ENCODE measurements at places on chromosomes 12 and 14.

DNA sequence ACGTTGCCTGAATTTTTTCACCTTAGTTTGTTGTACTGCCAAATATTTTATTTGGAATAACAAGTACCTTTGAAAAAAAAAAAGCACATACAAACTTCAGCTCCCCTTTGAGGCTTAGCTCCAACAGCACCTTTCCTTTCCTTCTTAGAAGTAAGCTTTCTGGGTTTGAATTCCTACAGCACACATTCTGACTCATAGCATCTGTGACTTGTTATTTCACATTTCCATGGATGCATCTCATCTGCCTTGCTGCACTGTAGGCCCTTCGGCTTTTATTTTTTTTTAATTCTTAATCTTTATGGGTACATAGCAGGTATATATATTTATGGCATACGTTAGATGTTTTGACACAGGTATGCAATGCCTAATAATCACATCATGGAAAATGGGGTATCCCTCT lies 7.2 kb downstream of the LGALS3 start:
- DNase-seq: no peak

GRCh38 chr12:101609198-101609597 lies 14.4 kb downstream of the MYBPC1 start:
- DNase-seq: no peak

- DNase-seq: no peak
Measured at GRCh38 chr12:45208604-45209487, 7.0 kb upstream of the ANO6 start.

DNA sequence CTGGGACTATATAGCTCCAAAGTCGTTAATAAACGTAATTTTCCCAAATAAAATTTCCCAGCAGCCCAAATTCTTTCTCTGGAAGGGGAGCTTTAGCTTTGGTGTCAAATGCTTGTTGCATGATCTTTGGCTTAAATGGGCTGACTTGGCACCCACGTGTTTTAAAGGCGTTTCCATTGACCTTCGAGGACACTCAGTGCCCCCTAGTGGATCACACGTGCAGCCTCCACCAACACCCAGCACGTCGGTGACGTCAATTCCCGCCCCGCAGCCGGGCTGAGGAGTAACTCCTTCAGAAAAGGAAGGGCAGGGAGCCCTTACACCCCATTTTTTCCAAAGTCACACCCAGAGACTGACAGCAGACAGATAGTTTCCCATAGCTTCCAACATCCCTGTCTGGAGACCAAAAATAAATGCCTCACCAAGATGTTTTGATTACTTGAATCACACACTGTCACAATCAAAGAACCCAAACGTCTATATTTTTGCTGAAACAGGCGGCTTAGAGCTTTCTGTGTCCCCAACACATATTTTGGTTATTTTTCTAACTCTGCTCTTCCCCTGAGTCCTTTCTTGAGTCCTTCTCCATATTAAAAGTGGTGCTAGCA lies 707.9 kb downstream of the AACS start:
- DNase-seq: peak; percentile 43

GRCh38 chr12:93982771-93983315 lies 165.5 kb upstream of the PLXNC1 start:
- DNase-seq: peak; percentile 28

GRCh38 chr14:75861161-75861621 lies 120.6 kb downstream of the TGFB3 start:
- no peak for DNase-seq

DNA sequence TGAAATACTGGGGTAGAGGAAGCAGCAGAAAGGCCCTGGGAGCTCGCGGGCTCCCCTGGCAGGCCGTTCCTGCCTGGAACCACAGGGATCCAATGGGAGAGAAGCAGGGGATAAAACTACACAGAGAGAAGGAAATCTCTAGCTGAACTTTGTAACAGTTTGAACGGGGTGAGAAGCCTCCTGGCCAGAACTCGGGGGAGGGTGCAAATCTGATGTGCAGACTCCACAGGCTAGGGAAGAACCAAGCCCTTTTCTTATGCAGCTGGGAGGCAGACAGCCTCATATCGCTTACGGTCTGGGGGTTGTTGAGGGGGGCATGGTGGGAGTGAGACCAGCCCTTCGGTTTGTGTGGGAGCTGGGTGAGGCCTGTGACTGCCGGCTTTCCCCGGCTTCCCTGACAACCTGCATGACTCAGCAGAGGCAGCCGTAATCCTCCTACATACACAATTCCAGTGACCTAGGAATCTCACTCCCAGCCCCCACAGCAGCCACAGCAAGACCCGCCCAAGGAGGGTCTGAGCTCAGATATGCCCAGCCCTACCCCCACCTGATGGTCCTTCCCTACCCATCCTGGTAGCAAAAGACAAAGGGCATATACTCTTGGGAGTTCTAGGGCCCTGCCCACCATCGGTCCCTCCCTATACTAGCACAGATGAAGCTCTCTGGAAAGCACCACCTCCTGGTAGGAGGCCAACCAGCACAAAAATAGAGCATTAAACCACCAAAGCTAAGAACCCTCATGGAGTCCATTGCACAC lies 143.0 kb downstream of the TMTC1 start:
- no peak for DNase-seq

DNA sequence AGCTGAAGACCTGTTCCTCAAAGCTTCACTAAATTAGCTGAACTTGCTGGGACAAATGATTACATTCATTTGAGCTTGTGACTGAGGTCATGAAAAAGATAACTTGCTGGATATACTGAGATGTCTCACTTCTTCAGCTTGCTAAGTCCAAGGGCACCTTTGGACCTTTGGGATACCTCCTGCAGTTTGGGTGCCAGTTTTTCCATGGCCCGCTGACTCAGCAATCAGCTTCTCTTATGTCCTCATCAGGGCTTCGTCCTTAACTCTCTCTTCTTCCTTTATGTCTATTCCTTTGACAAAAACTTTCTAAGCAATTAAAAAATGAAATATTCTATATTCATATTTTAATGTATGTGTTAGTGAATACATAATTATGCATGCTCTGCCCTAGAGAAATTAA lies 45.6 kb downstream of the OVCH1 start:
- DNase-seq: no peak

DNA sequence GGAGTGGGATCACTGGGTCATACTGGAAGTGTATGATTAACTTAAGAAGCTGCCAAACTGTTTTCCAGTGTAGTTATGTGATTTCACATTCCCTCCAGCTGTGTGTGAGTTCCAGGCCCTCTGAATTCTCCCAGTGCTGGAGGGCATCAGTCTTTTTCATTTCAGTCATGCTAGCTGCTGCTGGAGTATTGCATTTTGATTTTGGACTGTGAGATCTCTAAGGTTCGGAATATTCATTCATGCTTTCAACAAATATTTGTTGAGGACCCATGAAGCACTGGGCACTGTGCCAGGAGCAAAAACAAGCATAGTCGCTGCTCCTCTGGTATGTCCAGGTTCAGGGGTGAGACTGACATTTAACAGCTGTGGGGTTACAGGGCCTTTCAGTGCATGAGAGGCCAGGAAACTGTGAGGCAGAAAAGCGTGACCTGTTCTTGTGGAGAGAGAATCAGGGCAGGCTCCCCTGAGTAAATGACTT lies 133.2 kb downstream of the SCARB1 start:
- no peak for DNase-seq

- DNase-seq: no peak
Measured at GRCh38 chr14:74394549-74394948, 31.5 kb downstream of the SYNDIG1L start.

DNA sequence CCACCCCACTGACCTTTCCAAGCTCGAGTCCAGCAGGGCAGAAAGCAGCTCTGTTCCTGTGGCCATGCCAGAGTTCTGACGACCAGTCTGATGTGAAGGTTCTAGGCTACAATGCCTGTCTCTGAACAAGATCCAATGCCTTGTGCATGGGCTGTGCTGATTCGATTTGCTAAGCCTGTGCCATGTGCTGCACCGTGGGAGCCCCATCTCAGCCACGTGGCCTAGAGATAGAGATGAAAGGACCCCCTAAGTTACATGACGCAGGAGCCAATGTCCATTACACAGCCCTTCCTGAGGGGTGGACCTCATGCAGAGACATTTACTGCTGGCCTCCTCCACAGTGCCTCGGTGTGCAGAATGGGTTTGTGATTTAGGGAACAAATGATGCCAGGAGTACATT lies 256.0 kb downstream of the SLC15A4 start:
- no peak for DNase-seq

DNA sequence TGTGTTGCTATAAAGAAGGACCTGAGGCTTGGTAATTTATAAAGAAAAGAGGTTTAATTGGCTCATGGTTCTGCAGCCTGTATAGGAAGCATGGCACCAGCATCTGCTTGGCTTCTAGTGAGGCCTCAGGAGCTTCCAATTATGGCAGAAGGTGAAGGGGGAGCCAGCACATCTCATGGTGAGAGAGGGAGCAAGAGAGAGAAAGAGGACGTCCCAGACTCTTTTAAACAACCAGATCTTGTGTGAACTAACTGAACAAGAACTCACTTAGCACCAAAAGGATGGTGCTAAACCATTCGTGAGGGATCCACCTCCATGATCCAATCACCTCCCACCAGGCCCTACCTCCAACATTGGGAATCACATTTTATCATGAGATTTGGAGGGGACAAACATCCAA lies 6.1 kb upstream of the SNAPC1 start:
- DNase-seq: no peak

GRCh38 chr12:70535896-70536374 lies 101.3 kb downstream of the PTPRB start:
- DNase-seq: no peak

- DNase-seq: no peak
Measured at GRCh38 chr14:53360829-53361228, 207.7 kb upstream of the DDHD1 start.

DNA sequence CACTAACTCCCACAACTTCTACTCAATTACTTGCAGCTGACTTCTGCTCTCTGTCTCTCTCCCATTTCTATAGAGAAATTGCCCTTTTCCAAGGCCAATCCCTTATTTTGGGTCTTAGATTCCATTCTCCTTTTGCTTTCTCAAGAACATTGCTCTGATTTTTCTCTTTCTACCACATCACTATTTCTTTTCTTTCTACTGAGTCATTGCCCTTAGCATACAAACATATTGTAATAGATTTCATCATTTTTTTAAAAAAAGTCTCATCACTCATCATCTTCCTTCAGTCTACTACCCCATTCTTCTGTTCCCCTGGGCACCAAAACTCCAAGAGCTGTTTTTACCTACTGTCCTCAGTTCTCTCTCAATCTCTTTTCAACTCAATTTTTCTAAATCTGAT lies 4.4 kb upstream of the KCNA1 start:
- DNase-seq: no peak

- DNase-seq: peak; percentile 89
Measured at GRCh38 chr14:94548999-94549985, 11.9 kb upstream of the SERPINA4 start.

GRCh38 chr12:1906579-1906978 lies 11.9 kb downstream of the CACNA2D4 start:
- no peak for DNase-seq

DNA sequence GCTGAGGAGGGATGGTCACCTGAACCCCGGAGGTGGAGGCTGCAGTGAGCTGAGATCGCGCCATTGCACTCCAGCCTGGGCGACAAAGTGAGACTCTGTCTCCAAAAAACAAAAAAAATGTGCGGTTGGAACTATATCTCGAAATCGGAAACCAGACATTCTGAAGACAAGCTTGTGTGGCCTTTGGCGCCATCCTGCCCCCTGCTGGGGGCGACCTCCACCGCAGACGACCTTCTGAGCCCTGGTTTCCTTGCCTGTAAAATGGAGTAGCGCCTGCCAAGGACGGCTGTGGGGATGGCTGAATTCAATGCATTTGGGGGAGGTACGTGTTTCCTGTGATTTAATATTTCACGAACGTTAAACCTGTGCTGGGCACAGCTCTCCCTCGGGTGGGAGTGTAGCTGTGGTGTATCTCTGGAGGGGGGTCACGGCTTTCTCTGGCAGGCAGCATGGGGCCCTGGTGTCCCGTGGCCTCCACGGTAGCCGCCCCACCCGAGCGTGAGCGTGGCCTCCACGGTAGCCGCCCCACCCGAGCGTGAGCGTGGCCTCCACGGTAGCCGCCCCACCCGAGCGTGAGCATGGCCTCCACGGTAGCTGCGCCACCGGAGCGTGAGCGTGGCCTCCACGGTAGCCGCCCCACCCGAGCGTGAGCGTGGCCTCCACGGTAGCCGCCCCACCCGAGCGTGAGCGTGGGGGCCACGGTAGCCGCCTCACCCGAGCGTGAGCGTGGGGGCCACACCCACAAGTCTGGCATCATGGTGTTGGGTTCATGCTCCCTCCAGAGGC lies 55.3 kb downstream of the LRCOL1 start:
- peak; percentile 37 for DNase-seq

GRCh38 chr14:44766285-44766684 lies 195.5 kb downstream of the KLHL28 start:
- DNase-seq: no peak

- no peak for DNase-seq
Measured at GRCh38 chr14:35211067-35211466, 81.1 kb upstream of the PSMA6 start.

DNA sequence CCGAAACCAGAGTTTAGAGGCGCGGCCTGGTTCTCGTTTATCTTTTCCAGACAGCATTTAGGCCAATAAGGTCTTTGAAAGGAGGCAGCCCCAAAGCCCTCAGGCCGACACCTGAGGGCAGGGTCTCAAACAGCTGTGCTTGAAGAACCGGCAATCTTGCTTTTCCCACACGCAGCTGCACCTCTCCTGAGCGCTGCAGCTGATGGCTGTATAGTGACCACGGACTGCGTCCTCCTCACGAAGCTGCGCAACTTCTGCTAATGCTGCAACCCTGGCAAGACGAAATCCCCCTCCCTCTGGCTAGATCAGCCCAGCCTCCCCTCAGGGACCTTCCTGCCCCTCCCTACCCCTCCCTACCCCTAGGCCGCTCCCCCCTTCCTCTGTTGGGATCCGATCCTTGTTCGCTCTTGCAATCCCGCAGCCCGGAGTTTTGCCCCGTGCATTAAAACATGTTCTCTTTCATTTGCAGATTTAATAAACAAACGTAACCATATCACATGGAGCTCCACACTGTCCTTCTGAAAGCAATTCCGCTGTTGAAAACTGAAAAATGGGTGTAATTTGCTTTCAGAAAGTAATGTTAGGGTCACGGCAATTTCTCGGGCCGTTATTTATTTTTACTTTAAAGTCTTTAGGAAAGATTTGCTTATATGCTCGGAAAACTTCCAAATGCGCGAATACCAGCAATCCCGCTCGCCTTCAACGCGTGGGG lies 4.8 kb upstream of the PAX9 start:
- no peak for DNase-seq

- no peak for DNase-seq
Measured at GRCh38 chr12:67222302-67222701, 46.9 kb upstream of the CAND1 start.

DNA sequence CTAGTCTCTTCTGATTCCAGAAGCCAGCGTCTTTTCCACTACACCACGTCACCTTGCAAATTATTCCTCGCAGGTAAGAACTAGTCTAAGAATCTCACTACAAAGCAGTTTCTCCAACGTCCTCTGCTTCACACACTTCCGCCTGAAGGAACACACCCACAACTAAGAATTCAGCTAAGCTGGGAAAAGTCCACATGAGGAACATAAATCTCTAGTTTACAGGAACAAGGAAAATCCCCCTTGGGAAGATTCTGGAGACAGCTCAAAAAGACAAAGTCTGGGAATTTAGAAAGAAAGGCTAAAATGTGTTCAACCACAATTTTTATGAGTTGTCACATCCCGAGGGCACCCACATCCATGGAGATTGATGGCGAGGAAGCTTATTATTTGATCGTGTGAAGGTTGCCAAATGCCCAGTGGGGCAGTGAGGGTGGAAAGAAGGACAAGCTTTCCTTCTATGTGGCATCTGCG lies 780.2 kb upstream of the TBX3 start:
- no peak for DNase-seq
